ENCODE measurements at places on chromosomes 5 and 9.
A peak's percentile ranks its signal among the peaks of the same experiment; 100 is the strongest.

DNA sequence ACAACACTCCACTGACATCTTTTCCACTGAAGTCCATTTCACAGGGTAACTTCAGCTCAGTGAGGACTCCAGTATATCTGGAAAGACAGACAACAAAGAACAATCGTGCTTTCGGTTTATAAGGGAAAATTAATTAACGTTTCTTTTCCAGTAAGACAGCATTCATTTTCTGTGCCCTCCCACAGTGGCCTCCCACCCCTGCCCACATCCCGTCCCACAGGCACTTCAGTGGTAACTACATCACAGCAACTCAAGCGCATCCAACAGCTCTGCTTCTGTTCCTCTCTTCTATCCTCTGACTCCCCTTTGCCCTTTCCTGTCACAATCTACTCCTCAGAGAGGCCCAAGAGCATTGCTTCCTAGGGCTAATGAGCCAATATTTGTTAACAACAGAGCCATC lies 40.3 kb downstream of the GLDC start:
- no peak for DNase-seq

- peak; percentile 95 for DNase-seq
These were observed 980 bp upstream of the TESK1 start for GRCh38 chr9:35603986-35604577.

DNA sequence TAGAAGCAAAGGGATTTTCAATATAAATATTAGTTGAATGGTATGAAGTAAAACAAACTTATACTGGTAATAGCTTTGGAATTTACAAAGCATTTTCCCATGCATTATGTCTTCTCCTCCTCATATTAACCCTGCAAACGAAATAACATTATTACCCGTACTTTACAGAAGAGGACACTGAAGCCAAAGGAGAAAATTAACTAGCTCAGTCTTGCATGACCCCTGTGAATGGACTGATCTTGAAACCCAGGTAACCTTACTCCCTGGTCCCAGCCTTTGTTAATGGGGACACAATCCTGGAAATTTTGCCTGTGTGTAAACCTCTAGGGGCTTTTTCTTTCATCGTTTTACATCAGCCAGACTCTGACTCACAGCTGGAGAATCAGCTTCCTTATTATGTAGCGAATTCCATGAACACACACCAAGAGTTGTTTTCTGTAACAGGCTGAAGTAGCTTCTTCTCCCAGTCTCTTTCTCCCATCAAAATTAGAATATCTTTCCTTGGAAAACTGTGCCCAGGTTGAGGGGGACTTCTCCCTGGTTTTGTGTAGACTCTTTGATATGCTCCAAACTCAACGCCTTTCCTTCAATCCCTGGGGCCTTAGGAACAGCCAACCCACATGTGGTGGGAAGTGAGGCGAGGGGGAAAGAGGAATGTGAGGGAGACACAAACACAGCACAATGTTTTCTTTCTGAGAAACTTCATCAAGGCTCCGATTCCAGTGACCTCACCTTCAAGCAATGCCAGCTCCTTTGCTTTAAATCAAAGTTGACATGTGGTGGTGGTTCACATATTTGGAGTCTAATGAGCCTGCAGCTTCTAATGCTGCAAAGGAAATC lies 480.9 kb upstream of the PAPPA start:
- DNase-seq: no peak

DNA sequence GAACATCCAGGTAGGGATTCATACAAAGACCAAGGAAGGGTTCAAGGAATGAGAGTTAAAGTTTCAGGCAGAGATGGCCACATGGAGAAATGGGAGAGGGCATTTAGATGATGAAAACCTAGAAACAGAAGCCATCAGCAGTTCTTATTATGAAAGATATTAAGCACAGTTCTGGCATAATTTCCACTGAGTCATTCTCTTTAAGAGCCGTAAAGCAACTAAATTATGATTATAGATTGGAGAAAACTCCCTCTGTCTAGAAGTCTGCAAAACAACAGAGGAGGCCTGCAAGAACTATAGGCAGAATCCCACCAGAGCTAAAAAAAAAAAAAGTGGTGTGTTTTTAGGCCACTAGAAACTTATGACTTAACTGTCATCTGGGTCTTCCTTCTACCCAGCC lies 157.1 kb upstream of the MPDZ start:
- DNase-seq: no peak

DNA sequence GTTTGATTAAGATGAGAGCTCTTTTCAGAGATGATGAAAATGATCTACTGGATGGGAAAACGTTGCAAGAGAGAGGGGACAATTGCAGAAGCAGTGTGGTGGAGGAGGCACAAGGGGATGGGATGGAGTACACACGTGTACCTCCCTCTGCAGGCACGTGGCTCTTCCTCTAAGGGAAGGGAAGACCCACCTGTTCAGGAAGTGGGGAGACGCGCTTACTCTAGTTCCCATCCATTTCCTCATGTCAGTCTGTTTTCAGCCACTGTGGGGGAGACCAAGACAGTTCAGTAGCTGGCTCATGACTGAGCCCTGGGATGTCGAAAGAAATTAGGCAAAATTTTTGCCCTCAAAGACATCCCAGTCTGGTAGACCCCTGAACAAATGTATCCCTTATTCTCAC lies 619.2 kb upstream of the CLINT1 start:
- no peak for DNase-seq

DNA sequence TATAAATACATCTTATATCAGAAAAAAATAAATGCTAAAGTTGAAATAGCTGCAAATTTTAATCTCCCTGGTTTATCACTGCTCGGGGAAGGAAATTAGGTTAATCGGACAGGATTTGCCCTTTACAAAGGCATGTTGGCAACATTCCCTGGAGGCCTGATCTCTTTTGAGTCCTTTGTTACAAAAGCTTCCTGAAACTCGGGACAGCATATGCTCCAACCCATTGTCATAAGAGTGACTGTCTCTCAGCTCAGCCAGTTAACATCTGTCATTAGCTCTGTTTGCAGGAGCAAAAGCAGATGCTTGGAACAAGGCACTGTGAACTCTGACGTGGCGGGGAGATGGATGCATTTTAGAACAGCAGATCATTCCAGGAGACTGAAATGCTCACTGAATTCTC lies 80.6 kb downstream of the MYO10 start:
- no peak for DNase-seq

DNA sequence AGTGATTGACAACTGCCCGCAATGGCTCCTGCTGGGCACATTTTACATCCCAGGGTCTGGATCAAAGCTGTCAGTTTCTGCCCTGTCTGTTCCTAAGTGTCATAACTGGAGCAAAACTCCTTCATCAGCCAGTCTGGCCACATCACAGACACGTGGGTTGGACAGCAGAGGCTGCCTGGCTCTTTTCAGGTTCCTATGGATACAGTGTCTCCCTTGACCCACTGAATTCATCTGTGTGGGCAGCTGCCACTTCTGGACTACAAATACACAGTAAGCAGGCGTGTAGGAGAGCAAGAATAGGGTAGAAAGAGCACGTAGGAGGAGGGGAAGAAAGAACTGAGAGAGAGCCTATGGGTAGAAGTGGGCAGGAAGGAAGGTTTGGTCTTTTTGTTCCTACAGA lies 238.0 kb downstream of the ENC1 start:
- DNase-seq: peak; percentile 83

DNA sequence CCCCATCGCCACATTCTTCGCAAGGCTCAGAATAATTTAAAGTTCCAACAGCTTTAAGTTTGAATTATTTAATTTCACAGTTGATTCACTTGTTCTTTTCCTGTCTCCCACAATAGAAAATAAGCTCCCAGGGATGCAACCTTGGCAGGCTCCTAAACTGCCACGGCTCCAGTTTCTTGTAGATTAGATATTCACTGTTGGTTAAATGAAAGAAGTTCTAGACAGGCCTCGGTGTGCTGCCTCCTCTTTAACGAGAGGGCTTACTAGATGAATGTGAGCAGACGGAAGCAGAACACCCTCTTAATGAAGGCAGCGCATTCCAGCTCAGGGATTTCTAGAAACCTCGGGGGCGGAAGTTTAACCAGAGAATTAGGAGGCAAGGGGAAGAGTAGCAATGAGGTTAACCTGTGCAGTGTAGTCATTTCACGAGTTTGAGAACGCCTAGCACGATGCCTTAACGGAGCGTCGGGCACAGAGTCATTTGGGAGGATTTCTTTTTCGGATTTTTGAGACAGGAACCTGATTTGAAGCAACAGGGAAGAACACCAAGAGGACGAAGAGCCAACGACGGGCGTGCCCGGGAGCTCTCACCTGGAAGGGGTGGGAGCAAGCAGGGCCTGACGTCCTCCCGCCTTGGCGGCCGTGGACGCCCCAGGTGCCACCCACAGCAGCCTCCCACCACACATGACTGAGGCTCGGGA lies 637 bp upstream of the SMC5 start:
- peak; percentile 66 for DNase-seq

DNA sequence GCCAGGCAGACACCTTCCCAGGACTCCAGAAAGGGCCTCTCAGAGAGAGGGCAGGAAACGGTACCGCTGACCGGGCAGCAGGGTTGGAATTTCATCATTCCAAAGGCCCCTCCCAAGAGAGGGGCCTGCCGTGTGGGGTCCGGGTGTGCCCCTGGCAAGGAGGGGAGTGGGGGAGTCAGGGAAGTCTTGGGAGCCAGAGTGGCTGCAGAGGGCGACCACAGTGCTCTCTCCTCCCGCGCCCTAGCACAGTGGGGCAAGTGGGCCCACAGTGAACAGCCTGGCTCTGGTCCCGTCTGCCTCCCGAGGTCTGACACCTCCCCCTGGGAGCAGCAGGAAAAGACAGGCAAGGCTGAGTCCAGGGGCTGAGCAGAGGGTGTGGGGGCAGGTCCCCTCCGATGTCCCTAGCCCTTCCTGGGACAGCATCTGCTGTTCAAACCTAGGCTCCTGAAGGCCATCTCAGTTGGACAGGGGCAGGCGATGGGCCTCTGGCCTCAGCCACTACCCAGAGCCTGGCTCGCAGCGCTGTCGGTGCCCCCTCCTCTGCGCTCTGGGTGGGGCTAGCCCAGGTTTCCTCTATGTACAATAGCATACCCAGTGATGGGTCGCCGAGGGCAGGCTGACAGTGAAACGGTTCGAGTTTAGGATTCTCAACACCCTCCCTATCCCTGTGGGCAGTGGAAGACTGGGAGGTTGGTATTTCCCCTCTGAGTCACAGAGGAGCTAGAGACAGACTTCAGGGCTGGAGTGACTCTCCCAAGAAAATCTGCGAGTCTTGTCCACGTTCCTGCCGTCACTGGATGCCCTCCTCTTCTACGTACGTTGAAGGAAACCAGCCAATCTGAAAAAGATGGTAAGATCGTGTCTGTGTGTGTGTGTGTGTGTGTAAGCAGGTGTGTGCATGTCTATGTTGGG lies 25.4 kb upstream of the SARDH start:
- DNase-seq: no peak

DNA sequence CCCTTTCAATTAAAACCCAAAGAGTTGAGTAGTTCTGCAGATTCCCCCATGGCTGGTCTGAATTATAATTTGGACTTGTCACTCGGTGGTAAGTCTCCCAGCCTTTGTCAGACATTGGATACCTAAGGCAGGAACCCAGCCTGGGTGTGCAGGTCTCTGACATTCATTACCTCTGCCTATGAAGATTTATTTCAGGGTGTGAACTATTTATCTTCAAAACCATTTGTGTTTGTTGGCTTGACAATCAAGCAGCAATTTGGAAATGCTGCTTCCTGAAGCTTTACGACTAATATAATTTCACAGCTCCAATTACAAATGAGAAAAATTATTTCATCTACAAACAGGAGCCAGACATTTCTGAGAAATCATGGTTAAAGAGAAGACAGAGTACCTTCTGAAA lies 160.5 kb downstream of the DOCK2 start:
- no peak for DNase-seq
